Activated CD4-positive, alpha-beta T cell treated with anti-CD3 and anti-CD28 coated beads, Interleukin-2, amount 10 ng/mL, durations not matched to agents 24 days and 14 days (primary cell): ENCODE measurements at places on chromosomes 11 and 22.

DNA sequence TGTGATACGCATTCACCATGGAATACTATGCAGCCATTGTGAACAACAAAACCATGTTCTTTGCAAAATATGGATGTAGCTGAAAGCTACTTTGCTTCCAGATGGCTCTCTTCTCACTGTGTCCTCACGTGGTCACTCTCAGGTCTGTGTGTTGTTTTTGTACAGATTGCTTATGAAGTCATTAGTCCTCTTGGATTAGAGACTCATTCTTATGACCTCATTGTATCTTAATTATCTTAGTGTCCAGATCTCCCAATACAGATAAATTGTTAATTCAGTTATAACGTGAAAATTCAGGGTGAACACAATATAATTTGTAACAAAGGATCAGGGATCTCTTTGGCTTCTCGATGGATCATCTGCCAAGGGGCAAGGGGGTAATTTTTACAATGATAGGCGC, 100.4 kb upstream of the TOP3B start:
- no peaks in the 10 kb centered on the region for H3K4me1 ChIP-seq
- no peak overlapping the region for H3K27ac ChIP-seq
- peaks cover 41% of the 10 kb centered on the region for H3K27me3 ChIP-seq
- no peak overlapping the region for H3K4me3 ChIP-seq
- H3K36me3 ChIP-seq, result no peaks in the 10 kb centered on the region

DNA sequence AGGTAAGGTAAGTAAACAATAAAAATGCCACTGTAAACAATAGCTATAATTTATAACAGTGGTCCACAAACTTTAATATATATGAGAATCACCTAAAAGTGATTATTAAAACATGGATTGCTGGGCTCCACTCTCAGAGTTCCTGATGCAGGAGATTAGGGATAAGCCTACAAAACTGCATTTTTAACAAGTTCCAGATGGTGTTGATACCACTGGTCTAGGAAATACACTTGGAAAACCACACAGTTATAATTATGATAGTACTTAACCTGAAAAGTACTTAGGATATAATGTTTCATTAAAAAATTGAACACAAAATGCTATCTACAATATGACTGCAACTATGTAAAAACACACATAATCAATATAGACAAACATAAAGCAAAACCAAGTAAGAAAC, 20.4 kb downstream of the FCHSD2 start:
- peaks cover 3% of the 10 kb centered on the region for H3K4me1 ChIP-seq
- no peak for DNase-seq
- H3K36me3 ChIP-seq, result peaks cover 35% of the 10 kb centered on the region
- H3K27me3 ChIP-seq, result no peaks in the 10 kb centered on the region
- no peak overlapping the region for H3K4me3 ChIP-seq

GRCh38 chr11:18046116-18046777, at the start of gene TPH1:
TSS of gene TPH1 (minus strand) at chr11:18046269. CDS start at chr11:18040762, 5,507 bp downstream.
- H3K4me1 ChIP-seq, result peaks cover 2% of the 10 kb centered on the region
- no peaks in the 10 kb centered on the region for H3K36me3 ChIP-seq
- DNase-seq, result no peak

DNA sequence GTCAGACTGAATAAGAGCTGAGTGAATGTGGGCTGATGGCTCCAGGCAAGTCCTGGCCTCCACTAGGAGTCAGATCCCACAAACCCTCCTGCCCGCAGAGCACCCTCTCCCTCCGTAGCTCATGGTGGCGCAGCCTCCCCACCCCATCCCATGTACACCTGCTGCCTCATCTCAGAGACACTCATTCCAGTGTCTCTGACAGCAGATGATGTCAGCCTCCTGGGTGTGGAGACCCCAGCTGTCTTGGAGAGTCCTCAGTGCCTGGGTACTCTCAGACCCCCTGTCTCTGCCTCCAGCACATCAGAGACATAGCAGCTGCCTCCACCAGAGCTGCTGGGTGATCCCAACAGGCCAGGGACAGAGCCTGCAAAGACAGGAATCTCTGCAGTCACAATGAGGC, 9.5 kb downstream of the IGLL5 start:
- no peak overlapping the region for H3K4me3 ChIP-seq
- H3K27me3 ChIP-seq, result peaks cover 42% of the 10 kb centered on the region
- no peak for DNase-seq

DNA sequence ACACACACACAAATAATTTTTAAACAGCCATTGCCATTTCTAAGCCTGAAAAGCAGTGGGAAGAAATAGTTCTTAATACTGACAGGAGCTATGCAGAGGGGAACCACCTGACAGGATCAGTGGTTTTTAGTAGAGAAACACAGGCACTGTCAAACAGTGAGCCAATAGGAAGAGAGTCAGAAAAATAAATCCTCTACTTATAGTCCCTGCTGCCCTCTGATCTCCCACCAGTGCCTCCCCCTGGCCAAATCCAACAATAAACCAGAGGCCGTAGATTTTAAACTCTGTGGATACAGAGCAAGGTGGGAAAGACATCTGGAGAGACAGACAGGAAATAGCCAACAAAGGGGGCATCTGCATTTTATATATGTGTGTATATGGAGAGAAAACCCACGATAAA, 7.9 kb upstream of the OR56B4 start:
- no peak overlapping the region for H3K4me3 ChIP-seq
- H3K4me1 ChIP-seq, result no peaks in the 10 kb centered on the region
- no peak for DNase-seq
- no peaks in the 10 kb centered on the region for H3K36me3 ChIP-seq

DNA sequence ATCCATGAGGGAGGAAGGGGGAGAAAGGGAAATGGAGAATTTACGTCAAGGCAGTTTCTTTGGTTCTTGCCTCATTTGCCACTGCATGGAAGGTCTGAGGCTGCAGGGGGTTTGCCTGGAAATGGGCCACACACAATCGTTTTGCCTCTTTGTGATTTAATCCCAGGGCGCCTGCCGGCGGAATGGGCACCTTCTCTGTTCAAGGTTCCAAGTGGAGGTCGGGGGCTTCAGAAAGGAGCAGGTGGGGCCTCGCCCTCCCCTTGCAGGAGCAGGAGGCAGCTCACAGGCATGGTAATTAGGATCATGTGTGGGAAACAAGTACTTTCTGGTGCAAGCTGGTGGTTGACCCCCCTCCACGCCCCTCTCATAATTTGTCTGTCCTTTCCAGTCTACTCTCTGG, 29.9 kb downstream of the MPPED1 start:
- H3K36me3 ChIP-seq, result no peaks in the 10 kb centered on the region
- no peak for DNase-seq
- no peak overlapping the region for H3K27ac ChIP-seq
- H3K4me1 ChIP-seq, result no peaks in the 10 kb centered on the region

GRCh38 chr11:26971961-26972360, 22.0 kb upstream of the FIBIN start:
- no peak for DNase-seq
- H3K4me1 ChIP-seq, result no peaks in the 10 kb centered on the region
- no peak overlapping the region for H3K4me3 ChIP-seq
- no peaks in the 10 kb centered on the region for H3K27me3 ChIP-seq
- H3K36me3 ChIP-seq, result no peaks in the 10 kb centered on the region
- H3K27ac ChIP-seq, result no peak overlapping the region

- H3K4me1 ChIP-seq, result no peaks in the 10 kb centered on the region
- H3K4me3 ChIP-seq, result no peak overlapping the region
- no peak overlapping the region for H3K27ac ChIP-seq
- H3K27me3 ChIP-seq, result no peaks in the 10 kb centered on the region
- no peak for DNase-seq
- peaks cover 39% of the 10 kb centered on the region for H3K36me3 ChIP-seq
Measured at GRCh38 chr11:10498022-10498400, 42.9 kb downstream of the AMPD3 start.

DNA sequence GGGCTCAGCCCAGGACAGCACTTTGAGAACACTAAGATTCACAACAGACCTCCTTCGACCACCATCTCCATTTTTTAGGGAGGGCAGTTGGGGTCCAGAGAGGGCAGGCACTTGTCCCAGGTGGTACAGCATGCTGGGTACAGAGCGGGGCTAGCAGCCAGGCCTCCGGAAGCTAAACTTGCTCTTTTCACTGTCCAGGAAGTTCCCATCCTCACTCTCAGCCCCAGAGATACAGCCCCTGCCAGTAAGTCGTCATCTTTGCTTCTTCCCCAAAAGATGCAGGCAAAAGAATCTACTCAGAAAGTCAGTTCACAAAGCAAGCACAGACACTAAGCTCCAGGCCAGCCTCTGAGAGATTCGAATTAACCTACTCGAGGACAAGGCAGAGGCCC, 6.7 kb upstream of the RAB3IL1 start:
- no peak for DNase-seq
- H3K4me3 ChIP-seq, result no peak overlapping the region
- no peaks in the 10 kb centered on the region for H3K36me3 ChIP-seq
- H3K4me1 ChIP-seq, result no peaks in the 10 kb centered on the region
- no peak overlapping the region for H3K27ac ChIP-seq
- H3K27me3 ChIP-seq, result peaks cover 32% of the 10 kb centered on the region

- peaks cover 28% of the 10 kb centered on the region for H3K4me1 ChIP-seq
- no peak overlapping the region for H3K4me3 ChIP-seq
- DNase-seq, result no peak
- no peak overlapping the region for H3K27ac ChIP-seq
- H3K36me3 ChIP-seq, result peaks cover 32% of the 10 kb centered on the region
Measured at GRCh38 chr11:61960532-61960931, 6.9 kb downstream of the FTH1 start.

DNA sequence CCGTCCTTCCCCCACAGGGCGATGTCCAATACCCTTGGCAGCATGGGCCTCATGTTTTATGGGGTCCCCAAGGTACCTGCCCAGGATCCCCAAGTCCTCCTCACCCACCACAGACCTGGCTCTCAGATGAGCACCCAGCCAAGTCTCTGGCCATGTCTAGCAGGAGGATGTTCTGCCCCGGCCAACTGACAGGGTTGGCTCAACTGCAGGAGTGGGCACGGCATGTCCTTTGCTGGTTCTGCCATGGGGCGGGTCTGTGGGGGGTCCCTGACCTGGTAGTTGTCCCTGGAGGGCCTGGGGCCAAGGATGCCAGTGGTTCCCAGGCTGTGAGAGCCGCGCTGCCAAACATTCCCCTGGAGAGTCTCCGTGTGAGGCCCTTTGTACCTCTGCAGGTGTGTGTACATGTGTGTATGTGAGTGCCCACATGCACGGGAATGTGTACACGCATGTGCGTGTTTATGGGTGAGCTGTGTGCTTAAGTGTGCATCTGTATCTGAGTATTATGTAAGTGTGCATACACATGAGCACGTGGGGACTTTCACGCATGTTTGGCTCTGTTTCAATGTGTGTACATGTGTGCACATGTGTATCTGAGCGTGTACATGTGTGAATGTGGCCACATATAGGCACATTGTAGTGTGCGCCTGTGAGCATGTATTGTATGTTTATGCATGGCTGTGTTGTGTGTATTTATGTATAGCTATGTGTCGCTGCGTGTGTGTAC, 85.5 kb downstream of the KCNQ1 start:
- peaks cover 1% of the 10 kb centered on the region for H3K27me3 ChIP-seq
- H3K4me1 ChIP-seq, result peaks cover 21% of the 10 kb centered on the region
- no peak overlapping the region for H3K27ac ChIP-seq
- no peak overlapping the region for H3K4me3 ChIP-seq
- H3K36me3 ChIP-seq, result no peaks in the 10 kb centered on the region

GRCh38 chr11:44622721-44623258, 57.3 kb downstream of the CD82 start:
- no peak overlapping the region for H3K4me3 ChIP-seq
- peaks cover 26% of the 10 kb centered on the region for H3K4me1 ChIP-seq
- H3K27me3 ChIP-seq, result no peaks in the 10 kb centered on the region
- peak overlapping the region; percentile 17 for H3K27ac ChIP-seq
